Stimulated activated memory B cell treated with anti-CD40 and anti-IgM and Interleukin-4, amounts not matched to agents 10 μg/mL and 1 μg/mL and 100 μg/mL, for 72 hours (primary cell): ENCODE measurements at places on chromosomes 11 and 22.

DNA sequence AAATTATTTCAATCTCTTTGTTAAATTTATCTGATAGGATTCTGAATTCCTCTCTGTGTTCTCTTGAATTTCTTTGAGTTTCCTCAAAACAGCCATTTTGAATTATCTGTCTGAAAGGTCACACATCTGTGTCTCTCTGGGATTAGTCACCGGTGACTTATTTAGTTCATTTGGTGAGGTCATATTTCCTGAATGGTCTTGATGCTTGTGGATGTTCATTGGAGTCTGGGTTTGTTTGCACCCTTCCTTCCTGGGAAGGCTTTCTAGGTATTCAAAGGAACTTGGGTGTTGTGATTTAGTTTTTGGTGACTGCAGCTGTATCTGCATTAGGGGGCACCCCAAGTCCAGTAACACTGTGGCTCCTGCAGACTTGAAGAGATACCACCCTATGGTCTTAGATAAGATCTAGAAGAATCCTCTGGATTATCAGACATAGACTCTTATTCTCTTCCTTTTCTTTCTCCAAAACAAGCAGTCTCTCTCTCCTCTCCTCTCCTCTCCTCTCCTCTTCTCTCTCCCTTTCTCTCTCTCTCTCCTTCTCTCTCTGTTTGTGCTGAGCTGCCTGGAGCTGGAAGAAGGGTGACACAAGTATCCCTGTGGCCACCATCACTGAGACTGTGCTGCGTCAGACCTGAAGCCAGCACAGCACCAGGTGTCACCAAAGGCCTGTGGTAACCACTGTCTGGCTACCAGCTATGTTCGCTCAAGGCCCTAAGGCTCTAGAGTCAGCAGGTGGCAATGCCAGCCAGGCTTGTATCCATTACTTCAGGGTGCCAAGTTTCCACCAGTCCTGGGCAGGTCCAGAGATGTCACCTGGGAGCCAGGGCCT, 3.3 kb upstream of the HEPN1 start:
- ATAC-seq: no peak

DNA sequence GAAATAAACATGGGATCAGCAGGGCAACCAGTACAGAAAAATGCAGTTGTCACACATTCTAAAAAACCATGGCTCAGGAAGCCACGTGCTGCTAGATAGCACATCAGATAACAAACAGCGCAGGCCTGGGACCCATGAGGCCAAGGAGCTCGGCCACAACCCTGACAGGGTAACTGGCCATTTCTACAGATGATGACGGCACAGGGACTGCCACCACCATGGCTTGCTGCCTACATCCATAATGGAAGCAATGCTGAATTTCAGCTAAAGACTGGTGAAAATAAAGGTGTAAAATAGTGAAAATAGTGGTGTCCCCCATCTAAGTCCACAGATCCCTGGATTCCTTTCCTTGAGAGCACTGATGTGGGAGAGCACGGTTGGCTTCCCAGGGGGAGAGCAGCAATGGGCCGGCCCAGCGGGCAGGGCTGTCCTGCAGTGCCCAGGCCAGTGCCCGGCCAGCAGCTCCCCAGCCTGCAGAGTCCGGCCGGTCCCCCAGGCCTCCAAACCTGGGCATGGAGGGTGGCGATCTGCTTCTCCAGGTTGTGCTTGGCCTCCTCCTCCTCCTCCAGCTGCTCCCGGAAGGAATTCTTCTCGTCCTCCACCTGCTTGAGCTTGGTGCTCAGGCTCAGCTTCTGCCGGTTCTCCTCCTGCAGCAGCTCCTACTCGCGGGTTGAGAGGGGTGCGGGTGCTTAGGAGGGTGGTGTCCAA, 40.0 kb downstream of the APOL1 start:
- no peak for ATAC-seq

- no peak for ATAC-seq
Measured at GRCh38 chr22:22818202-22818538, 69.4 kb upstream of the IGLL5 start.

GRCh38 chr22:32202161-32202538, 2.7 kb downstream of the RFPL2 start:
- ATAC-seq: no peak

DNA sequence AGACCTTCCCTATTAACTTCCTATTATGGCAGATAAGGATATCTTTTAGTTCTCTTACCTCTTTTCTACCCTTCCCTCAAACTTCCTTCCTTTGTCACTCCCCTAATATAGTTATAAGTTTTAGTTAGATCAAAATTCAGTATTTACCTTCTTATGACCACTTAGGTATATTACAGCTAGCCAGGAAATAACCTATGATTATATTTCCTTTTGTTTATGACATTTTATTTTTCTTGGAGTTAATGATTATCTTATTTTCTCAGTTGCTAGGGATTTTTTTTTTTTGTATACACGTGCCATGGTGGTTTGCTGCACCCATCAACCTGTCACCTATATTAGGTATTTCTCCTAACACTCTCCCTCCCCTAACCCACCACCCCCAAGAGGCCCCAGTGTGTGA, 88.2 kb upstream of the ZBED5 start:
- ATAC-seq: no peak

DNA sequence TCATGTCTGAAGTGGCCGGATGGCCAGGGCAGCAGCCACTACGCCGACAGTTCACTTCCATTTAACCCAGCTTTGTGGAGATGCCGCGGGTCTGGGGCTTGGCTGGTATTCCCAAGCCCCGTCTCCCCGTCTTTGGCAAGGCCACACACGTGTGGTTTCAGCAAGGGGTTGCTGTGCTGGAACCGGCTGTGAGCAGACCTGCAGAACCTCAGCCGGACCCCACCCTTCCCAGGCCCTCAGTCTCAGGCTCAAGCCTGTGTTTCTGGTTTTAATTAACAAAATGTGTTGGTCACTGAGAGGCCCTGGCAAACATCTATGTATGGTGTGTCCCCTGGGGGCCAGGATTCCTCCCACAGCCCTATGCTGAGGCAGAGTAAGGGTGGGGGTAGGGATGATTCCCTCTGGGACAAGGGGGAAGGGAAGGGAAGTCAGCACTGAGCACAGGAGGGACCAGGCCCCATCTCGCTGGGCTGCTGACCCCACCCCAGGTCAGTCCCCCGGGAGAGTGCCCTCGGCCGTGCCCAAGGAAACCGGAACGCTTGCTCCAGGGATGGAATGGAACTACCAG, 9.3 kb downstream of the OSBPL5 start:
- ATAC-seq: no peak

- no peak for ATAC-seq
Measured at GRCh38 chr11:38476808-38477575, 1879.0 kb upstream of the RAG2 start.

- peak; percentile 61 for ATAC-seq
Measured at GRCh38 chr22:19757140-19757984, 3.2 kb upstream of the TBX1 start.

DNA sequence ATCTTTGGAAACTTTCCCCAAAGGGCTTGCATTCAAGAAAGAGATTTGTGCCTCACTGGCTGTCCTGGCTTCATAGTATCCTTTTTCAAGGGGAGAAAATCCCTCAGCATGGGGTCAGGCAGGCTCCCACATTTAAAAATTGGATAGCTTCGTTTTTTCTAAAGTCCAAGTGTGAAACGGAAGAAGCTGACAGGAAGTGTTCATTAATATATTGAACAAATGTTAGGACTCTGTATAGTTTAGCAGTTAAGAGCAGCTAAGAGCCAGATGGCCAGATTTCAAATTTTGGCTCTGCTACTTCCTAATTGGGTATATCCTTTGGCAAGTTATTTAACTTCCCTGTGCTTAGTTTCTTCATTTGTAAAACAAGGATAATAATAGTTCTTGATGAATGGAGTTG, 354.9 kb upstream of the FAT3 start:
- ATAC-seq: no peak

DNA sequence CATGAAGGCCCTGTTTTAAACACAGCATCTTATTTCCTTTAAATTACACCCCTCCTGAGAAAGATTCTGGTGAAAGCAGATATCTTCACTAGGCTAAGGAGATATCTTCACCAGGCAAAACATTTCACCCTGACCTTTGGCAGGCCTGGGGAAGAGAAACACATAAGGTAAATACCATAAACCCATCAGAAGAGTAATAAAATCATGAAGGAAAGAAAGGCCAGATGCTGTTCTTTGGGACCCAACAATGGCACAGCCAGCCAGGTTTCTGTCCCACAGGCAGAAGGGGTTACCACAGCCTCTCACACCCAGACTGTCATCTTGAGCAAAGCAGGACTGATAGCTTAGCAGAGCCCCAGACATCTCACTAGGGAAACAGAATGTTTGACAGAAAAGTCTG, 125.4 kb downstream of the CCDC34 start:
- ATAC-seq: no peak

DNA sequence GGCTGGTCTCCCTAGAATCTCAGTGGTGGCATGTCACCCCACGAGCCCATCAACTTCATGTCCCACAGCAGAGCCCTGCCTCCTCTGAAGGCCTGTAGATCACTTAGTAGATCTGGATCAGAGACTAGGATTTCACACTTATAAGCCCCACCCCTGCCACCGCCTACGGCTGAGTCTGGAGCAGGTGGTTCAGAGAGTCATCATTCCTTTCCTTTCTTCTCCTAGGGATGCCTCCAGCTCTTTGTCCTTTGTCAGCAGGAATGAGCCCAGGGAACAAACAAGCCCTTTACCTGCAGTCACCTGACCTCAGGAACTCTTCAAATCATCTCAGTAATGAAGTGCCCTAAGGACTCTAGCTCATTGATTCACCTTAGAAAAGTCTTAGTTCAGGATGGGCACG, 37.8 kb downstream of the SCGB1A1 start:
- no peak for ATAC-seq

GRCh38 chr11:86476109-86476861, 101.6 kb downstream of the CCDC81 start:
- ATAC-seq: no peak

- ATAC-seq: peak; percentile 61
Measured at GRCh38 chr22:45235851-45236342, 4.8 kb downstream of the KIAA0930 start.

- ATAC-seq: no peak
Measured at GRCh38 chr11:100442017-100442416, 245.1 kb upstream of the ARHGAP42 start.

GRCh38 chr11:19463976-19464375, 223.2 kb upstream of the E2F8 start:
- ATAC-seq: no peak
